Nucleus accumbens (tissue), 56 donors: ENCODE measurements at places on chromosomes 11 and 22.

- no peak for DNase-seq
Observed at GRCh38 chr11:114050258-114050927, 9.1 kb upstream of the ZBTB16 start.

DNA sequence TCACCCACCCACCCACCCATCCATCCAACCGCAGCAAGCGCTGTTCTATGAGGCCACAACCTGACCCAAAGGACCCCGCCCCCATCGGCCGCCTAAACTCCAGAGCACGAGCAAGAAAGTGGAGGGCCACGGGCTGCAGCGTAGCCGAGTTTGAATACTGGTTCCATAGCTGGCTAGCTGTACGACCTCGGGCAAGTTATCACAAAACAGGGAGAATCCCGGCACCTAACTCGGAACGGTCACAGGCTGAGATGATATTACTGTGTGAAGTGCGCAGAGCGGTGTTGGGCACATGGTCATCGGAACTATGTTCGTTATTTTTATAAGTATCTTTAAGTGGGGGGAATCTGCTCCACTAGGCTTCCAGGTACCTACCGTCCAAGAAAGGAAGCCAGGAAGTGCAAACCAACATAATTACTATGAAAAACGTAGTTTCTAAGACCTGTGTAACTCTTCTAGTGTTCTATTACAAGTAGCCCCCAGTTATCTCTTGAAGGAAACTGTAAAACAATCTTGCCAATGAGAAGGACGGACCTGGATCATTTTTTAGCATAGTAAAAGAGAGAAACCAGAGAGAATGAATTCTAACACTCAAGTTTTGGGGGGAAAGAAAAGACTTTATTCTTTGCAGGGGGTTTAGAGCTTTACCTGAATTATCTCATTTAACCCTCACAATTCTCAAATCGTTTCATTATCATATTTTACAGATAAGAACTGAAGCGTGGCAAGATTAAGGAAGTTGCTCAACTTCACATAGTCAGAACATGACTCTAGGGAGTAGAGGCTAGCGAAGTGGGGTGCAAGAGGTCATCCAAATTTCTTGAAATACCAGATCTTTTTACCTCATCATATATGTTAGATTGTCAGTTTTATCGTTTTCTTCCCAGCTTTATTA, 663 bp upstream of the BUD13 start:
- no peak for DNase-seq

DNA sequence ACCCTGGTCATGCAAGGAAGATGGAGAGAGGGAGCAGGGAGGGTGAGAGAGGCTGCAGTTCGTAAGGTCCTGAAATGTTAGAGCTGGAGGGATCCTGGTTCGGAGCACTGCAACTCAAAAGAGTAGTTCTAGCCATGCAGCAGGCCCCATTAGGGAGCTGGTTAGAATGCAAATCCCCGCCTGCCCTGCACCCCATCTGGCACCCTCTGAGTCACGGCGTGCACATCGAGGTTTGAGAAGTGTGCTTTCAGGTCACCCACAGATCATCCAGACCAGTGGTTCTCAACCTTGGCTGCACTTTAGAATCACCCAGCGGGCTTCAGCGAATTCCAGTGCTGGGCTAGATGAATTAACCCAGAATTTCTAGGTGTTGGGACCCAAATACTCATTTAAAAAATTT, 48.2 kb downstream of the ST3GAL4 start:
- DNase-seq, result no peak

GRCh38 chr11:87030458-87031054, 7.2 kb upstream of the TMEM135 start:
- no peak for DNase-seq

GRCh38 chr22:37782340-37783168, 25.2 kb upstream of the GCAT start:
- DNase-seq, result no peak

- no peak for DNase-seq
Observed at GRCh38 chr11:118448294-118448693, 12.0 kb downstream of the KMT2A start.

DNA sequence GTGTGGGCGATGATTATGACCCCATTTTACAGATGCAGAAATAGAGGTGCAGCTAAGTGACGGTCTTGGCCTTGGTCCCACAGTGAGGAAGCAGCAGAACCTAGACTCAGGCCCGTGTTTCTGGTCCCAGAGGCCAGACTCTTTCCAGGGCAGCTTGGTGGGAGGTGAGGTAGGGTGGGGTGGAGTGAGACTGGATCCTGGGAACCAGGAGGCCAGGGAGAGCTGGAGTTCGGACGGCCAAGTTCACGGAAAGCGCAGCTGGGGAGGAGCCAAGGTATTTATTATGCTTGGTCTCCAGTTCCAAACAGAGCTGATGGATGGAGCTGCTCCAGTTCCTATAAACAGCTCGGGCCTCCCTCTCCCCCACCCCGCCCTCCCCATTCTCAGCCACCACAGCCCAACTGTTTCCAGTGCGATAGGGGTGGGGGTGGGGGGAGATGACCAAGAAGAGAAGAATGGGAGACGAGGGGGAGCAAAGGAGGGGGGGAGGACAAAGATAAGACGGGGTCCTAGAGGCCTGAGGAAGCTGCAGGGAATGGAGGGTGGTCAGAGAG, 16.2 kb downstream of the LRRC32 start:
- DNase-seq, result no peak

DNA sequence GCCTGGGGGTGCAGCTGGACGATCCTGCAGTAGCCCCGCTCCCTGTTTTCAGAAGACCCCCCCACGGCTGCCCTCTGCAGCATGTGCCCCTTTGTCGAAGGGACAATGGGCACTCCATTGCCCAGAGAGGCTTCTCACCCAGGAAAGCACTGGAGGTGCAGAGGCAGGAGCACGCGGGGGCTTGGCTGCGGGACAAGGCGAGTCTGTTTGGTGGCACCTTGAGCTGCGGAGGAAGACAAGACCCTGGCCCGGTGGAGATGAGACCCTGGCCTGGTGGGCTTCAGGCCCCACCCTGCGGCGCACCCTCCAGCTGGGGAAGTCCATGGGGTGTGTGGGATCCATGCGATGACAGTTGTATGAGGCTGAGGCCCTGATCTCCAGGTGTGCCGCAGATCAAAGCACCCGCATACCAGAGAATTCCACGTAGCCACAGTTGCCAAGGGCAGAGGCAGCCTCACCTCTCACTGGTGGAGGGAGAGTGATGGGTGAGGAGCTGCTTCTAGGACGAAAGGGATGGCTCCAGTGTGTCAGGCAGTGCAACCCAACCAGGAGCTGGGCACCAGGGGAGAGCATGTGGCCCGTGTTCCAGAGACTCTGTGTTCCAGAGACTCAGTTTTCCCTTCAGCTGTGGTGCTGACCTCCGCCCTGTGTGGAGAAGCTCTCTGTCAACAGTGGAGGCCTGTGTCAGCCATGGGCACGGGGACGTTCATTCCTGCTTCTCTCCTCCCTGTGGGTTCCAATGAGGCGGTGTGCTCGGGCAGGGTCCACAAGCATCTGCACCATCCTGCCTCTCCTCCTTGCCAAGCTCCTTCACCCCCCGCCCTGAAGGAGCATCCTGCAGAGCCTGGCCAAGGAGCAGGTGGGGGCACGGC, 10.0 kb downstream of the TBX1 start:
- DNase-seq, result no peak
